MV-4-11 (cell line): ENCODE measurements at places on chromosomes 4 and X.
A peak's percentile ranks its signal among the peaks of the same experiment; 100 is the strongest.

DNA sequence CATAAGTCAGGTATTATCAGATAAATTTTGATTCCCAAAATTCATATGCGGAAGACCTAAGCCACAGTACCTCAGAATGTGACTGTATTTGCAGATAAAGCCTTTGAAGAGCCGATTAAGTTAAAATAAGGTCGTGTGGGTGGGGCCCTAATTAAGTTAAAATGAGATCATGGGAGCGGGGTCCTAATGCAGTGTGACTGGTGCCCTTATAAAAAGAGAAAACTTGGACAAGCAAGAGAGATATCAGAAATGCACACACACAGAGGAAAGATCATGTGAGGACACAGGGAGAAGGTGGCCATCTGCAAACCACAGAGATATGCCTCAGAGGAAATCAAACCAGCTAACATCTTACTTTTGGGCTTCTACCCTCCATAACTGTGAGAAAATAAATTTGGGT is 236.1 kb downstream of the FBXO8 start:
- DNase-seq, result no peak

DNA sequence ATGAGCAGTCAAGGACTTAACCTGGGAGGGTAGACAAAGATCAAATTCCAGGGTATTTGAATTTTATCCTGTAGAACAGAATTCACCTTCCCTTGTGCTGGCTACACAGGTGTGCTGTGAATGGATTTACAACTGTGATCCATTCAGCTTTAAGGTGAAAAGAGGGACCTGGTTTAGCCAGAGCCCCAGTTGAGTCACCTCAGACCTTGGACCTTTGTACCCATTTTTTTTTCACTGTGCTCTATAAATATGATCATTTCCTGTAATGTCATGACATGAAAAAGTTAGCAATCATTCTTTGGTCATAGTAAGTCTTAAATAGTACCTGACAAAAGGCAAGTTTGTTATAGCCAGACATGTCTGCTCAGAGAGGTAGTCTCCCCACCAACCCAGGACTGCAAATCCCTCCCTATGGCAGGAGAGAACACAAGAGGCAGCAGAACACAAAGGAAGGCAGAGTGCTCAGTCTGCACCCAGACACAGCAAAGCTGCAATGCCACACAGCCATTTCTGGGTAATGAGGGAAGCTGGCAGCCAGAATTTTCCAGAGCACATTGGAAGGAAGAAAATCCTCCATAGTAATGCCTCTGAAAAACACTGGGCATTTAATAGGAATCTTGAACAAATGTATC is 77.9 kb downstream of the CXXC4 start:
- DNase-seq, result no peak

- DNase-seq, result no peak
Observed at GRCh38 chr4:5928274-5928673, 35.4 kb upstream of the CRMP1 start.

GRCh38 chr4:31193521-31193920 is 473.4 kb downstream of the PCDH7 start:
- DNase-seq, result no peak

DNA sequence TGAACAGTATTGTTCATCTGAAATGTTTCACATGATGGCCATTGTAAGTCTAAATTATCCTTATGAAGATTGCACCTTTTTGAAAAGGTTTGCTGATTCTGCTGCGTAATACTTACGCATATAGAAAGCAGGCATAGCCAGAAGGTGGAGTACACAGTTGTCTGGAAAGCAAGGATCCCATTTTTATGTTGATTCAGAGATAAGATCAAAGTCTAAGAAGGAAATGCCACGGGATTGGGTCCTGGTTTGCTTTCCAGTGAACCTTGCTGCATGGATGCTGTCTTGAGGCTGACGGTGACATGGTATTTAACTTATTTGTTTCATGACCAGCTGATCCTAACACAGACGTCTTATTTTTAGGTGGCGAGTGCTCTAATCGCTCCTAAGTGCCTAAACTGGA is 15.5 kb downstream of the MAGEA9B start:
- no peak for DNase-seq

GRCh38 chr4:1351854-1352566 is 5.0 kb downstream of the UVSSA start:
- peak; percentile 49 for DNase-seq

- no peak for DNase-seq
Observed at GRCh38 chr4:94451051-94451694, 569 bp upstream of the PDLIM5 start.

DNA sequence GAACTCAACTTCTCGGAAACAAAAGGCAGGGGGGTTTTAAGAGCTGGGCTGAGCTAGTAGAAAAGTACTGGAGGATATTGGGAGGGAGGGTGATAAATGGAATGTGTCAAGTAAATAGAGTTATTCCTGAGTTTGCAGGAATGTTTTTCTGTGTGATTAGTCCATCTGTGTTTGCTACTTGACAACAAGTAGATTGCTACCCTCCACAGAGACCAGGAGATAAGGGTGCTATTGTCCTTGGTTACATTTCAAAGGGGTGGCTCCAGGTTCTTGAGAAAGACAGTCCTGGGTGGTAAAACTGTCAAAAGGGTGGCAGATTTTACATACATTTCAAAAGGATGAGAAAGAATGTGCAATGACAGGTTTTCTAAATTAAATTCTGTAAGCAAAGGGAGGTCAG is 181.2 kb upstream of the PPP3CA start:
- DNase-seq, result no peak

- no peak for DNase-seq
Observed at GRCh38 chrX:110491846-110492620, 133.4 kb downstream of the RTL9 start.

GRCh38 chr4:152218576-152218975 is 317.3 kb downstream of the FBXW7 start:
- DNase-seq, result no peak

DNA sequence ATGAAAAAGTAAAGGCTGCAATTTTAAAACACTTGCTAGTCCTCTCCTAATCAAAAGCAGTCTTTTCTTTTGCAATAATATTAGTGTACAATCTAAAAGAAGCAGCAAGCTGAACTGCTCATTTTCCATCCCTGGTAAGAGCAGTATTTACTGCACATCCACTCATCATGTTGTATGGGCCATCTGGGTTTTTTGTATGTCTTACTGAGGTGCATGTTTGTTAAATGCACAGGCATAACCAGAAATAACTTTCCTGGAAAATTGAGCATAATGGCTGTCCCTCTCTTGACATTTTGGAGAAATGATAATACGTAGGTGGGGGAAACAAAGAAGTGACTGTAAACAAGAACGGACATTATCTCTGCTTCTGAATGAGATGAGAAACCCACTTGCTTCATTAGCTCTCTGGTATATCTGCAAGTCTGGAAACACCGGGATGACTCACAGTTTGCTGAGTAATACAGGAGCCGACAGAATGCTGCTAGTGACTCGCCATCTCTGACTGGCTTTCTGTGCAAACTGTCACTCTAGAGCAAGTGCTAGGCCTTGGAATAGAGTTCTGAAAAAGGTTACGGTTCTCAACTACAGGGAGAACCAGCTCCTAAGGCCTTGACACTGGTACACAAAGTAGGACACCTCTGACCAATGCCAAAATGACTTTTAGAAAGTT is 85.7 kb upstream of the MTM1 start:
- DNase-seq, result no peak

GRCh38 chrX:9825966-9826365 is 39.7 kb downstream of the SHROOM2 start:
- DNase-seq, result no peak

GRCh38 chrX:39958850-39959249 is 138.9 kb downstream of the BCOR start:
- DNase-seq, result no peak

- peak; percentile 10 for DNase-seq
Observed at GRCh38 chr4:100935090-100935489, 412.2 kb downstream of the PPP3CA start.

- DNase-seq, result no peak
Observed at GRCh38 chr4:648579-649292, 23.4 kb downstream of the PDE6B start.

- DNase-seq, result peak; percentile 6
Observed at GRCh38 chr4:185219551-185220344, 10.3 kb downstream of the SNX25 start.

DNA sequence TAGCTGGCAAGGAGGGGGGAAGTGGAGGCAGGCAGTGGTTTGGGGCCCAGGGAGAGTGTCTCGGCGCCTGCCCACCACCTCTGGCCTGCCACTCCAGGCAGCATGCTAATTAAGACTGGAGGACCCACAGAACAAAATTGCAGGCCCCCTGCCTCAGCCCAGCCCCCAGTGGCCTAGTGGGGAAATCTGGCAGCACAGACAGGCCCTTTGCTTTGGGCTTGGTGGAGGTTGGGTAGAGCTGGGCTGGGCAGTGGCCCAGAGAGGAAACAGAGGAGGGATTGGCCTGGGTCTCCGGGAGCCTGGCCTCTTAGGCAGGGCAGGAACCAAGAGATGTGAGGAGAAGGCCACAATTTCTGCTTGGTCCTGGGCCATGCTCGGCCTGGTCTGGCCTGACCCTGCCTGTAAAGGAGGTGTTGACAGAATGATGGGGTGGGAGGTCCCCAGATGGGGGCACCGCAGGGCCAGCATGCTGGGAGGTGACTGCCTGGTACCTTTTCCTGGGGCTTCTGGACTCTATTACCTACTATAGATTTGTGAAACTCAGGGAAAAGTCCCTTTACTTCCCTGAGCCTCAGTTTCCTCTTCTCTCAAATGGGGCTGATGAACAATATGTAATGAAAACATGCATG is 92.4 kb upstream of the PJA1 start:
- no peak for DNase-seq

DNA sequence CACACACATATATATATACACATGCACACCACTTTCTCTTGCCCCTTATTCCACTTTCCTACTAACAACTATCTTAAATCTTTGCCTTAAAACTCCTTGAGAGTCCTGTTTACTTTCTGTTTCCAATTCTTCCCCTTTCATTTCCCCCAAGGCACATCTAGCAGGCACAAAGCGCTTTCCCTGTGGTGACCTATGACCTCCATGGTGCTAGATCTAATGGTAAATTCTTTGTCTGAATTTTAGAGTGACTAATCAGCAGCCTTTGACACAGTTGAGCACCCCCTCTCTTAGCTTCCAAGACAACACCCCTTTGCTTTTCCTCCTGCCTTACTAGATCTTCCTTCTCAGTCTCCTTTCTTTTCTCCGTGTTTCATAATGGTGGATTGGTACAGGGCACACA is 236.4 kb upstream of the TTC29 start:
- DNase-seq, result peak; percentile 21
